MM.1S (cell line): ENCODE measurements at places on chromosomes 1 and 21.

DNA sequence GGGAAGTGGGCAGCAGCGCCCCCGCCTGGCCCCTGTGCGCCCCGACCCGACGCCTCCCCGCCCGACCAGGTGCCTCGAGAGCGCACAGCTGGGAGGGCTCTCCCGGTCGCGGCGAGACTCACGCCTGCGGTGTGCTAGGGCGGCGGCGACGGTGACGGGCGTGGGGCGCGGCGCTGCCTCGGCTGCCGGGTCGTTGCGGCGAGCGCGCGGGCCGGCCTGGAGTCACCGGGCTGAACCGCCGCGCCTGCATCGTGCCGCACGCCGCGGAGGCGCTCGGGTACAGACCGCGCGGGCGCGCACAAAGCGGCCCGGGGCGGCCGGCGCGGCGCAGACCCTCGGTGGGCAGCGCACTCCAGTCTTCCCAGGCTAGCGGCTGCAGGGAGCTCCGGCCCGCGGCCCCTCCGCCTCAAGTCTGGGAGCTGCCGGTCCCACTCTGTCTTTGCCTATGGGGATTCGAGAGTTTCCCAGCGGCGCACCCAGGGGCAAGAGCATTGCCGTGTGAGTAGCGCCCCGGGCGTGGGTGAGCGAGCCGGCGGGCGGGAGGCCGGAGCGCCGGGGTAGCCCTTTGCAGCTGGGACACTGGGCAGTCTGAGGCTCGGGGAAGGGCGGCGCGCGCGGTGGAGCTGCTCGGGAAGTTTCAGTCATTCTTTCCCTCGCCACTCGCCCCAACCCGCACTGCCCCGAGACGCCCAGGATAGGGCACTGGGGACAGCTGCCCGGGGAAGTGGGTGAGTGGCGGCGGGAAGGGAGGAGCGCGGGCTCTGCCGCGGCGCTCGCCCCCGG is at the start of gene SLC35F3:
Gene SLC35F3 (plus strand): TSS at position 44 of the 783 bp plus-strand sequence.
- DNase-seq, result peak; percentile 77
- H3K4me3 ChIP-seq, result peak within 1 kb of the TSS; percentile 36
- H3K36me3 ChIP-seq, result no peaks in the 10 kb centered on the region

DNA sequence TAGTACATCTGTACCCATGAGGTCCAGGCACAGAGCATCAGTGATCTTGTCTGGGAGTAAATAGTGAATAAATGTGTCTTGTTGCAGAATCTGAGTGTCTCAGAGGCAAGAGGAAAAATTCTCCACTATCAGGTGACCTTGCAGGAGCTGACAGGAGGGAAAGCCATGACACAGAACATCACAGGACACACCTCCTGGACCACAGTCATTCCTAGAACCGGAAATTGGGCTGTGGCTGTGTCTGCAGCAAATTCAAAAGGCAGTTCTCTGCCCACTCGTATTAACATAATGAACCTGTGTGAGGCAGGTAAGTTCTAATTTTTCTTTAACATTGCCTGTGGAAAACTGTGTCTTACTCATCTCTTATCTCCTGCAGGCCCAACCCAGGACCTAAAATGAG is 43.1 kb downstream of the IL12RB2 start:
- no peak for DNase-seq
- H3K4me3 ChIP-seq, result no peak overlapping the region
- no peaks in the 10 kb centered on the region for H3K4me1 ChIP-seq
- no peaks in the 10 kb centered on the region for H3K36me3 ChIP-seq

DNA sequence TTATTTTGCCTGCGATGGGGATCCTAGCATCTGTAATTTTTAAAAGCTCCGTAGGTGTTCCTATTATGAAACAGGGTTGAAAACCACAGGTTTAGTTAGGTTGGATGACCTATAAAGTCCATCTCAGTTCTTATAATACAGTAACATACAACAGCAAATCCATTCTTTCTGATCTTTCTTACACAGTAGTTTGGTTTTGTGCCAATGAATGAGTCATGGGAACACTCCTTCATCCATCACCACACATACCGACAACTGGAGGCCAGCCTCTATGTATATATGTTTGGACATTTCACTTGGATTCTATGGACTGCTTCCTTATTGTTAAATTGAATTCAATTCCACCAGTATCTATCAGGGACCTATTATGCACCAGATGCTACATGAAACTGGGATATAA is 118.4 kb upstream of the L1TD1 start:
- H3K27ac ChIP-seq, result no peak overlapping the region
- H3K27me3 ChIP-seq, result no peaks in the 10 kb centered on the region
- no peaks in the 10 kb centered on the region for H3K36me3 ChIP-seq
- no peak for DNase-seq
- H3K4me3 ChIP-seq, result no peak overlapping the region

- no peaks in the 10 kb centered on the region for H3K4me1 ChIP-seq
- no peaks in the 10 kb centered on the region for H3K27me3 ChIP-seq
- H3K36me3 ChIP-seq, result no peaks in the 10 kb centered on the region
- no peak for DNase-seq
- H3K4me3 ChIP-seq, result no peak overlapping the region
These were observed 40.5 kb downstream of the AK5 start for GRCh38 chr1:77322061-77322900.

DNA sequence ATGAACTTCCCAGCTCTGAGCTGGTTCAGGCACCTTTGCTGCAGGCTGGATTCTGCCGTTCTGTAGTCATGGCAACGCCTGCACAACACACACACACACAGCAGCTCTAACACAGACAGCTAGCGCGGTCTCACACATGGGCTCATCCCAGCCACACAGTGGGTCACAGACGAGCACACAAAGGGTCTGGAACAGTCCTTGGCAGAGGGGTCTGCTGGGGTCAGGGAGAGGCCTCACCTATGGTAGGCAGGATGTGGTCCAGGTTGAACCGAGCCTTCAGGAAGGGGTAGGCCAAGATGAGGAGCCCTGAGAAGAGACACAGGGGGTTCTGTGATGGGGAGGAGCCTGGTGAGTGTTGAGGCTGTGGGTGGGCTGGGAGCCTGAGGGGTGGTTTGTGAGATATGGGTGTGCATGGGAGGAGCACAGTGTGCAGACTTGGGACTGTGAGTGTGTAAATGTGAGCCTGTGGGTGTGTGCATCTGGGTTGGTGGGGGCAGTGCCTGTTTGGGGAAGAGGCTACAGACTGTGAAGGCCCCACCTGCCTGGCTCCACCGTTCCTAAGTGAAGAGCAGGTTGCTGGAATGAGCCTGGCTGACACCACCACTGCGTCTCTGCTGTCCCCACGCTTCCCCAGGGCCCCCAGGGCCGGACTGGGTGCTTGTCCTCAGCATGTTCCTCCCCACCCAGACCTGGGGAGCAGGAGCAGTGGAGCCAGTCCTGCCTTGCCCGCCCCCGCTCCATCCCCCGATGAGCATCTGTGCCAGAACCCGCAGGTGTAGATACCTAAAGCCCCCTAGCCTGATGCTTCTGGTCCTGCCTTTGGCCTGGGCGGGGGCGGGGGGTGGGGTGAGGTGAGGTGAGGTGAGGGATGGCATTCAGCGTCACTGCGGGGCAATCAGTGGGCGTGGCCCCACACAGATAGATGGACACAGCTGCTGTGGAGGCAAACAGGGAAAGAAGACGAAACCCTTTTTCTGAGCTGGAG is 1.5 kb downstream of the KNCN start:
- H3K27me3 ChIP-seq, result peaks cover 8% of the 10 kb centered on the region
- H3K36me3 ChIP-seq, result no peaks in the 10 kb centered on the region
- H3K27ac ChIP-seq, result no peak overlapping the region
- no peaks in the 10 kb centered on the region for H3K4me1 ChIP-seq
- H3K4me3 ChIP-seq, result no peak overlapping the region

GRCh38 chr21:38126666-38127303 is 130.0 kb upstream of the KCNJ15 start:
- no peaks in the 10 kb centered on the region for H3K36me3 ChIP-seq
- H3K27me3 ChIP-seq, result no peaks in the 10 kb centered on the region
- no peaks in the 10 kb centered on the region for H3K4me1 ChIP-seq
- H3K4me3 ChIP-seq, result no peak overlapping the region
- H3K27ac ChIP-seq, result no peak overlapping the region
- peak; percentile 78 for DNase-seq

DNA sequence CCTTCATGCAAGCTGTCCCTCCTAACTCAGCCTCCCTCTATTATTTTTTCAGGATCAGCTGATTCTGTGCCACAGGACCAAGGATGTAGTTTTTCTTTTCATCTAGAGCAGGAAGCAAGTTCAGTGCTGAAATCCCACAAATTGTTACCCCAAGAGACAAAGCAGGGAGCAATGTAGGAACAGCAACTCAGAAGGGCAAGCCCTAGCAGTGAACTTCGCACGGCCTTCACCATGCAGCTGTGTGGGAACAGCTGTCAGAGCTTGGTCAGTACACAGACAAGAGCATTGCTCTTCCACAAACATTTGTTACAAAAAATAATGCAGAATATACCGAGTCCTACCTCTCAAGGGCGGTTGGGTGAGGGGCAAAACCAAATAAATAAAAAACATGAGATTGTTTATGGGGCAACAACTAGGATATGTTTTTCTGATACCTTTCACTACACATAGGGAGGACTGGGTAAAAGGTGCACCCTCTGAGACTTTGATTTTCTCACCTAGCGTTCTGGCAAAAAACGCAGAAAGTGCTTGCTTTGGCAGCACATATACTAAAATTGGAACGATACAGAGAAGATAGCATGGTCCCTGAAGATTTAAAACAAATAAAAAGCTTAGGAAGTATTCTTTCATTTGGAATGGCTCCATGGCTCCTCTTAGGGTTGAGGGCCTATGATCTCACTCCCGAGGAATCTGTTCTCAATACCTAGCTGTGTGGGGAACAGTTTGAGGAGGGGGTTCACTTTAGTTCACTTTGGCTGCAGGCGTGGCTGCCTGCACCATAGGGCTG is 37.1 kb upstream of the ANGPTL7 start:
- no peak overlapping the region for H3K4me3 ChIP-seq
- DNase-seq, result no peak
- no peaks in the 10 kb centered on the region for H3K4me1 ChIP-seq
- H3K27ac ChIP-seq, result no peak overlapping the region
- H3K36me3 ChIP-seq, result no peaks in the 10 kb centered on the region

- H3K4me3 ChIP-seq, result no peak overlapping the region
- H3K27ac ChIP-seq, result no peak overlapping the region
- H3K4me1 ChIP-seq, result peaks cover 10% of the 10 kb centered on the region
- DNase-seq, result peak; percentile 85
These were observed 17.4 kb upstream of the DDOST start for GRCh38 chr1:20678599-20678998.

DNA sequence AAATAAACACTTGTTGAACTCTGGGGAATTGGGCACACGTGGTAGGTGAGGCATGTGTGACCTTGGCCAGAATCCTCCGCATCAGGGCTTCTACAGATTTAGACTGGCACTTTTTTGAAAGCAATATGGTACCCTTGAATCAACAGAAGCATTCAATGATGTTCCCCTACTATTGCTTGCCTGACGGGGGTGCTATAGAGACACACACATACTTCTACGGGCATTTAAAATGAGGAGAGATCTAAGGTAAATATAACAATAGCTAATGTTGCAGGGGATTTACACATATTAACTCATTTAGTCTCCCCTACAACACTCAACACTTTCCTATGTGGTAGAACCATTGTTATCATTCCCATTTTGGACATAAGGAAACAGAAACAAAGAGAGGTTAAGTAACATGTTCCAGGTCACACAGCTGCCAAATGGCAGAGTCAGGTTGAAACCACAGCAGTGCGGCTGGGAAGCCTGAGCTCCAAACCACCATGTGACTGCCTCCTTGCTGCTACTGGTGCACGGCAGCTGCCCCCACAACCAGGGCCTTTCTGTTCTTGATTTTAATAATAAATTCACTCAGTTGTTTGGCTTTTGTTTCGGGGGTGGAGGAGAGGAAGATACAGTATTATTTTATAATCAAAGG is 147.4 kb downstream of the ZNF281 start:
- no peaks in the 10 kb centered on the region for H3K36me3 ChIP-seq
- H3K4me3 ChIP-seq, result no peak overlapping the region

DNA sequence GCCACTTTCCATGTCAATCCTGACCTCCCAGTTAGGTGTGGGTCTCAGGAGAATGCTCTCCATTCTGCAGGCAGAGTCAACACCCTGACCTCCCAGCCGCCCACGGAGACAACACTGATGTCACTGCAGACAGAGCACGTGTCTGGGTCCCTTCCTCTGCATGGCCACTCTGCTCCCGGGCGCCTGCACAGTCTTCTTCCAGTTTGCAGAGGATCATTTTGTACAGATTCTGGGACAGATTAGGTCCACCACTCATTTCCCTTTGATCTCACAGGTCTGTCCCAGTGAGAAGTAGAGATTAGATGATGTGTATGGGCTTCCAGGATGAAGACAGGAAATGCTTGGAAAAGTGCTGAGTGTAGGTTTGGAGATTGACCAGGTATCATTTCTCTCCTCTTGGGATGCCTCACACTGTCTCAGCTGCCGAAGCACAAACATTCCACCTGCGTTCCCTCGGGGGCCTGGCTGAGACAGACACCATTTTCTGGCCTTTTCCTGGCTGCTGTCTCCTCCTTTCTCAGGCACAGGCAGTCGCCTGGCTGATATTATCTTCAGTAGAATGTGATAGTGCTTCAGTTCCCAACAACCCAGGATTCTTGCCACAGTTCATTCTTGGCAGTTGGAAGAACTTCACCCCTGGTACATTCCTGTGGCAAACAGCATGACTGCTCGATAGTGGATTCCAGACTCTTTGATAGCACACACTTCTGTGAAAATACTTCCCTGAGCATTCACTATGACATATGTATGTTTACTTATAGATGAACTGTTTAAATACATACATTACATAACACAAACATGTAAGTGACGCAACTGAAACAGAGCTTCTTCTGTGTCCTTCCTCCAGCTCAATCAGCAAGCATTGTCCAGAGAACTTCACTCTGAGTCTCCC is 7.9 kb downstream of the MYBPHL start:
- no peaks in the 10 kb centered on the region for H3K27me3 ChIP-seq
- H3K36me3 ChIP-seq, result no peaks in the 10 kb centered on the region
- no peaks in the 10 kb centered on the region for H3K4me1 ChIP-seq
- DNase-seq, result no peak
- H3K27ac ChIP-seq, result no peak overlapping the region
- no peak overlapping the region for H3K4me3 ChIP-seq

- H3K27ac ChIP-seq, result peak overlapping the region; percentile 56; the same call in 1 of the 2 replicates
- no peak for DNase-seq
- H3K36me3 ChIP-seq, result no peaks in the 10 kb centered on the region
- peaks cover 30% of the 10 kb centered on the region for H3K4me1 ChIP-seq
- peak overlapping the region; percentile 39 for H3K4me3 ChIP-seq
These were observed 149.0 kb downstream of the TOMM20 start for GRCh38 chr1:234979296-234980279.

GRCh38 chr1:245126530-245126929 is 28.3 kb upstream of the KIF26B start:
- no peak overlapping the region for H3K4me3 ChIP-seq
- H3K4me1 ChIP-seq, result 0 out of 2 replicates have a peak, but pooled peaks cover 4% of the 10 kb centered on the region
- DNase-seq, result no peak
- H3K27ac ChIP-seq, result no peak overlapping the region
- no peaks in the 10 kb centered on the region for H3K27me3 ChIP-seq

DNA sequence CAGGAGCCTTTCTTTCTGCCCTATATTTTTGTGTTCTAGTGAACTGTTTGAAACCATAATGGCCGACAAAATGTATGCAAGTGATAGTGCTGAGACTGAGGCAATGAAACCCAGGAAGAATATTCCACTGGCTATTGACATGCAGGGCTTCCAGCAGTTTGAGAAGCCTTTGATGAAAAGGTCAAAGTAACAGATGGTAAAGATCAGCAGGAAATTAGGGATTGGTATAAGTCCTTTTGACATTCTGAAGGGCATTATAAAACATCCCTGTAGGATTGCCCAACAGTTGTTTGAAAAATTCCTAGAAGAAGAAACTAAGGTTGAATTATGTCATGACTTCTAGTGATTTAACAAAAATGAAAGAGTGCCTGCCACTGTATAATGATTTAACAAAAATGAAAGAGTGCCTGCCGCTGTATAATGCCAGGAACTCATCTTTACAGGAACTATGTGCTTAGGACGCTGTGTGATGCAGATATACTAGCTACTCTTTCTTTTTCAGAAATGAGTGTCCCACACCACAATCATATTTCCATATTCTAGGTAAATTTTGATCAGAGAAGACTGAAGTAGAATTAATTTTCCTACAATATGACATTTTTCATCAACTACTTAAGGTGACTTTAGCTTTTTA is 283.9 kb upstream of the ST6GALNAC5 start:
- H3K4me3 ChIP-seq, result no peak overlapping the region
- no peak for DNase-seq
